Stimulated activated CD4-positive, alpha-beta T cell treated with anti-CD3 and anti-CD28 coated beads, Interleukin-12 subunit alpha, Interleukin-12 subunit beta, amount 100 ng/mL, for 48 hours (primary cell): ENCODE measurements at places on chromosomes 13 and 19.

DNA sequence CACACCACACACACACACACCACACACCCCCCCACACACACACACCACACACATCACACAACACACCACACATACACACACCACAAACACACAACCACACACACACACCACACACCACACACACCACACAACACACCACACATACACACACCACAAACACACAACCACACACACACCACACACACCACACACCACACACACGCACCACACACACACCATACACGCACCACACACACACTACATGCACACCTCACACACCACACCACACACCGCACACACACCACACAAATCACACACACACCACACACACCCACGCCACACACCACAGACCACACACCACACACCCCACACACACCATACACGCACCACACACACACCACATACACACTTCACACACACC is 83.5 kb downstream of the ZNF557 start:
- DNase-seq, result no peak

DNA sequence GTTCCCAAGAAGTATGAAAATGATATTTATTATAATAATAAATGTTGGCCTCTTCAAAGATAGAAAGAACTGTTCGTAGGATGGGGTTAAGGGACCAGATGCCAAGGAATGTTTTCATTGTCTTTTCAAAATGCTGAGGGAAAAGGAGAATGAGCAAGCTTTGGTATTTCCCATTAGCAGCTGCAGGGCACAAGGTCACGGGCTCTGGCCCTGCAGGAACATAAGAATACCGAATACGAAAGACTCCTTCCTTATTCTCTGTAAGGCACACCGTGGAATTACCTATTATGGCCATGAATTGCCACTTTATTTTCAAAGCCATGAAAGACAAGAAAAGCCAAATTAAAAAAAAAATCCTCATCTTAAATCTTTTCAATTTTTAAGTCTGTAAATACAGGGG is 49.6 kb upstream of the OLFM4 start:
- DNase-seq, result no peak

- no peak for DNase-seq
These were observed 58.0 kb upstream of the IRS2 start for GRCh38 chr13:109844396-109844795.

GRCh38 chr13:57857945-57858344 is 226.4 kb downstream of the PCDH17 start:
- DNase-seq, result no peak

- DNase-seq, result no peak
These were observed 104.1 kb downstream of the FRY start for GRCh38 chr13:32135655-32136054.

- no peak for DNase-seq
These were observed 1310.6 kb downstream of the SLITRK1 start for GRCh38 chr13:82571653-82572052.

- no peak for DNase-seq
These were observed 75.2 kb downstream of the ATP11A start for GRCh38 chr13:112764864-112765561.

DNA sequence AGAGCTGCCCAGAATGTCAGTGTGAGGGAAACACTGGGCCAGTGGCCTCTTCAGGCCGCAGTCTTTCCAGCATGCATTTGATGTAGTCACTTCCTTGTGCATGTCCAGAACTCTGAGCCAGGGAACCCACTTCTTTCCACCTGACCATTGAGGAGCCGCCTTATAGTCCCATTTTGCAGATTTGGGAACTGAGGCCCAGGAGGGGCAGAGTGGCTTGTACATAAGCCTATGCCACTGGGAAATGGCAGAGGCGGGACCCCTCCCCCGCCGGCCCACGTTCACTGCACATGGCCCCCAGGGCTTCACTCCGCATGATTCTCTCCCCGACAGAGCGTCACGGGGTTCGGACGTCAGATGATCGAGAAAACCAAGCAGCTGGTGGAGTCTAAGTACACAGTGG is 5.6 kb upstream of the SPIB start:
- no peak for DNase-seq

DNA sequence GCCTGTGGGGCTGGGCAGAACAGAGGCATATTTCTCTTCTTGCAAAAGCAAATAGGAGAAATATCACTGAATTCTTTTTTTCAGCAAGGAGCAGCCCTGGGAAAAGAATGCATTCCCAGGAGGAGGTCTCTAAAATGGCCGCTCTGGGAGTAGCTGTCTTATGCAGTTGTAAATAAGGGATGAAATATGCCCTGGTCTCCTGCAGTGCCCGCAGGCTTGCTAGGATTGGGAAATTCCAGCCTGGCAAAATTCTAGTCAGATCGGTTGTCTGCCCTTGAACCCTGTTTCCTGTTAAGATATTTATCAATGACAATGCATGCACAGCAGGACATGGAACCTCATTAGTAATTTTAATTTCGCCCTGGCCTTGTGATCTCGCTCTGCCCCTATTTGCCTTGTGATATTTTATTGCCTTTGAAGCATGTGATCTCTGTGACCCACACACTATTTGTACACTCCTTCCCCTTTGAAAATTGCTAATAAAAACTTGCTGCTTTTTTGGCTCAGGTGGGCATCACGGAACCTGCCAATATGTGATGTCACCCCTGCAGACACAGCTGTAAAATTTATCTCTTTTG is 1993.2 kb downstream of the PCDH9 start:
- DNase-seq, result no peak

DNA sequence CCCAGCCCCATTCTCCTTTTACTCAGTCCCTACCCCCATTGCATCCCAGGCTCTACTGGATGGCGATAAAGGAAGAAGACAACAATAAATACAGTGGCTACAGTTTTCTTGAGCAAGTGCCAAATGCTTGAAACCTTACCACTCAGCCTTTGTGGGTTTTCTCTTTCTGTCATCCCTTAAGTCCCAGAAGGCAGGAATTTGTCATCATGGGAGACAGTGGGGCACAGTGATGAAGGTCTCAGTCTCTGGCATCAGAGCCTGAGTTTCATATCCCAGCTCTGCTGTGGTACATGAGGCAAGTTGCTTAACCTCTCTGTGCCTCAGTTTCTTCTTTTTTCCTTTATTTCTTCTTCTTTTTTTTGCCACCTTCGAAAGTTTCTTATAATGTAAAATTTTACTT is 5.1 kb upstream of the COMP start:
- no peak for DNase-seq

DNA sequence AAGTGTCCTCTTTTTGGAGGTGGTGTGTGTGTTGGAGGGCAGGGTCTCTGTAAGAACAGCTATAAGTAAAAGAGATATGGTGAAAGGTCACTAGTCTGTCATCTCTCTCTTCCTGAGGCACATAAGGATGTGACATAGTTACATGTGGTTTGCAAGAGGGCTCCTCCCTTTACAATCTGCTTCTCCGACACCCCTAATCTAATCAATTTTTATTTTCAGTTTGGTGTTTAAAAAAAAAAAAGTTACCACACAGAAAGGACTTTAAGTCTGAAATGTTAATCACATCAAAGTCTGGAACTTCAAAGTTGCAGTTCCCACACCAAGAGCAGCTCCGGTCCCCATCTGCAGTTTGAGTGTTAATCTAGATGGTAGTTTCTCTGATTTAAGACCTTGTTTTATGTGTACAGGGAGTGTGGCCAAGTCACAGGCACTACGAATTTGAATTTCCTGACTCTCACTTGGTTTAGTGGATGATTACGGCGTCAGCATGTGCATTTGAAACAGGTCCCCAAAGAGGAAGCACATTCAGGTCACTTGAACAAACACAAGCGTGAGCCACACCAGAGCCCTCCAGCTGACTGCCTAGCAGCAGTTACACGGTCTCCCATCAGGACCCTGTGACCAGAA is 53.1 kb downstream of the FOXO1 start:
- DNase-seq, result no peak

DNA sequence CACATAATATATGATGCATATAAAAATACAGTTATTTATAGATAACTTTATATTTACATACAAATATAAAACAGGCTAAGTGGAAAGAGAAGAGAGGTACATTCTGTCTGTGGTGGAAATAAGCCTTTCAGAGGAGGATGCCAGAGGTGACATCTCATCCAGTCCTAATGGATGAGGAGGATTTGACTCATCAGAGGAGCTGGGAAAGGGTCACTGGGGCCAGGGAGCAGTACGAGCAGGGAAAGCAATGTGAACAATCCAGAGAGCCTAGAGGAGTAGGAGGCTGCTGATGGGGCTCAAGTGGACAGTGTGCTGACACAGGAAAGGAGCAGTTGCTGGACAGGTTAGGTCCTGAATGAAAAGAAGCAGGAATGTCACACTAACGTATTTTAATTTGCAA is 18.6 kb downstream of the NALCN start:
- no peak for DNase-seq

GRCh38 chr13:34757441-34757840 is 184.6 kb upstream of the NBEA start:
- DNase-seq, result no peak

DNA sequence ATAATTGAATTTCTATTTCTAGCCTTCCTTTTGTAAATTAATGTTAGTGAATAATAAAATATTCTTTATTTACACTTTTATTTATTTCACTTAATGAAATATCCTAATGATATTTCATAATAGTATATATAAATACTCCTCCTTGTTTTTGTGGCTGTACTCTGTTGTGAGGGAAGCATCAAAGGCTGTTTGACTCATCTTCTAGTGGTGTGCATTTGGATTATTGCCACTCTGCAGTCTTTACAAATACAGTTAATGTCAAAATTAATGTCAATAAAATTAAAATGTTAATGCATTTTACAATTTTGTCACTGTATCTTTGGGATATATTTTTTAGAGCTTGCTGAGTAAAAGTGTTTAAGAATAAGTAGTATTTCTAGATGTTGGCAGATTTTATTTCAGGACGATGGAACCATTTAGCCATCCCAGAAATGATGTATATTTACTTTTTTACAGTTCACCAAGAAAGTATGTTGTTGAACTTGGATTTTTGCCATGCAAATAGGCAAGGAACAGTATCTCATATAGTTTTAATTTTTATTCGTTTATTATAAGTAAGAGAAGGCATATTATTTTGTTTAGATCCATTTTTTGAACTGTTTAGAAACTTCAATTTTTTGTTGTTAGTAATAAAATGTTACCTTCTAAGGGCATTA is 281.2 kb upstream of the SLITRK6 start:
- no peak for DNase-seq

DNA sequence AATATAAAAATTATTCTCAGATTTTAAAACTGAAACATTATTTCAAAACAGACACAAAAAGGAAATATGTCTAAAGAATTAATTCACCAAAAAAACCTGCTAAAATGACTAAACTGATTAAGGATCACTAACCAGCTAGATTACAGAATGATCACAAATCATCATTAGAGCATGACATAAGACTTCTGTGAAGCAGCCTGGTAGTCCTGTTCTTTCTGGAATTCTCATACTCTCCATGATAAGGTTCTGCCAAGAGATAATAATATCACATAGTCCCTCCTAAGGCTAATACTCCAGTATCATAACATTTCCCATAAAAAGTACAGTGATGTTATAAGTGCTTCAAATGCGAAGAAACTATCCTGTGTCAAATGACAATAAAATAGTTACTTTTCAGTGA is 1814.9 kb downstream of the SLITRK5 start:
- no peak for DNase-seq

- DNase-seq, result no peak
These were observed 618.7 kb downstream of the DIAPH3 start for GRCh38 chr13:59545007-59545406.

- DNase-seq, result no peak
These were observed 8.8 kb upstream of the GPC6 start for GRCh38 chr13:93217721-93218261.

- DNase-seq, result no peak
These were observed 419.9 kb downstream of the IRS2 start for GRCh38 chr13:109366525-109366924.

GRCh38 chr13:34765446-34766180 is 176.5 kb upstream of the NBEA start:
- DNase-seq, result no peak

DNA sequence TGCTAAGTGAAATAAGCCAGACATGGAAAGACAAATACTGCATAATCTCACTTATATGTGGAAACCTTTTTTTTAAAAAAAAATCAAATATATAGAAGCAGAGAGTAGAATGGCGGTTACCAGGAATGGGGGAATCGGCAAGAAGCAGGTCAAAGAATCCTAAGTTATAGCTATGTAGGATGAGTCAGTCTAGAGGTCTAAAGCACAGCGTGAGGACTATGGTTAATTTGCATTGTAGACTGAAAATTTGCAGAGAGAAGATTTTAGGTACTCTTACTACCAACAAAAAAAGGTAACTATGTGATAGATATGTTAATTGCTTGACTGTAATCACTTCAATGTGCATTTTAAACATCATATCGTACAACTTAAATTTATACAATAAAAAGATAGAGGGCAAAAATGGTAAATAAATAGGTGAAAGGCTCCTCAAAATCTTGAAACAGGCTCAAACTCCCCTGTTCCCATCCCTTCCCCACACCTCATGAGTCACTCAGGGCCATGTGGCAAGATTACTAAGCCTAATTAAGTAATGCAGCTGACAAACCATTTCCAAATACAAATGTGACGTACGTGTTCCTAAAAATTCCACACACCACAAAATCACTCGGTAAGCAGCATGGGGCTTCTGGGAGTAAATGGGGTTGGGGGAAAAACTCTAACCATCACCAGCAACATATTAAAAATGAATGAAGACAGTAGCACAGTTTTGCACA is 159.0 kb downstream of the USP12 start:
- DNase-seq, result no peak

DNA sequence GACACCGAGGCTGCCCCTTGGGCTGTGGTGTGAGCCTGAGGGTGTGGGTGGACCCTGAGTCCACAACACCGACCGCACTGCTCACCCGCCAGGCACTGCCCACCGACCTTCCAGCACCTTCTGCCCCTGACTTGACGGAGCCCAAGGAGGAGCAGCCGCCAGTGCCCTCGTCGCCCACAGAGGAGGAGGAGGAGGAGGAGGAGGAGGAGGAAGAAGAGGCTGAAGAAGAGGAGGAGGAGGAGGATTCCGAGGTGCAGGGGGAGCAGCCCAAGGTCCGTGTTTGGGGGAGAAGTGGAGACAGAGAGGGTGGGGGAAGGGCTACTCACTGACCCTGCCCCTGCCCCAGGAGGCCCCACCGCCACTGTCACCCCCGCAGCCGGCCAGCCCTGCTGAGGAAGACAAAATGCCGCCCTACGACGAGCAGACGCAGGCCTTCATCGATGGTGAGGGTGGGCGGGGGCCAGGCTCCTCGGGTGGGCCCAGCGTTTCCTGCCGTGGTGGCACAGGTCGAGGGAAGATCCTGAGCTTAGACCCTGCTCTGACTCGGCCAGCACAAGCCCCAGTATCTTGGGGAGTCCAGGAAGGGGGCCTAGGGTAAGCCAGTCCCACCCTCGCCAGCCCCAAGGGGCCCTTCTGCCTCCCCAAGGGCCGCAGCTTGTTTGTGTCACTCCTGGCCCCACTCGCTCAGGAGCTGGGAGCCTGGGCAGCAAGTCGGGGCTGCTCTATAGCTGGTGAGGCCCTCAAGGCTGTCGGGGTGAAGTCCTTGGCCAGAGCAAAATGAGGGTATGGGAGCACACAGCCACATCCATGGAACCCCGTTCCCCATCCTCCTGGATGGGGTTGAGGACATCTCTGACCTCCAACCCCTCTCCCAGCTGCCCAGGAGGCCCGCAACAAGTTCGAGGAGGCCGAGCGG is 12.2 kb downstream of the PRKCSH start:
- DNase-seq, result no peak
